NCI-H226 (cell line): ENCODE measurements at places on chromosomes 12 and 14.

- no peak for DNase-seq
Measured at GRCh38 chr12:28063355-28063880, 90.9 kb upstream of the PTHLH start.

- DNase-seq, result no peak
Measured at GRCh38 chr12:70468741-70469140, 102.7 kb downstream of the KCNMB4 start.

GRCh38 chr14:35416108-35416750 is 11.7 kb upstream of the NFKBIA start:
- DNase-seq, result no peak

GRCh38 chr14:51929166-51929565 is 60.2 kb upstream of the RTRAF start:
- no peak for DNase-seq

DNA sequence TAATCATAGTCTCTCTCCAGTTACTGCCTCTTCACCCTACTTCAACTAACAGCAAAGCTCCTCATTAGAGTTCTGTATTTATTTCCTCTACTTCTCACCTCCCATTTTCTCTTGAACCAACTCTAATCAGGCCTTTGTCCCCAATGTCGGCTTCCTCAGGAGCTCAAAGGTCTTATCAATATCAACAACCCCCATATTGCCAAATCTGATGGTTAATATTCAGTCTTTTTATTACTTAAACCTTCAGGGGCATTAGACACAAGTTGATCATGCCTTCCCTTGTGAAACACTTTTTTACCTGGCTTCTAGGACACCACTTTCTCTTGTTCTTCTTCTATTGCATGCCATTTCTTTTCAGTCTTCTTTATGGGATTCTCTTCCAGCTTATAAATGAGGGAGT is 509.0 kb downstream of the NELL2 start:
- DNase-seq, result no peak

DNA sequence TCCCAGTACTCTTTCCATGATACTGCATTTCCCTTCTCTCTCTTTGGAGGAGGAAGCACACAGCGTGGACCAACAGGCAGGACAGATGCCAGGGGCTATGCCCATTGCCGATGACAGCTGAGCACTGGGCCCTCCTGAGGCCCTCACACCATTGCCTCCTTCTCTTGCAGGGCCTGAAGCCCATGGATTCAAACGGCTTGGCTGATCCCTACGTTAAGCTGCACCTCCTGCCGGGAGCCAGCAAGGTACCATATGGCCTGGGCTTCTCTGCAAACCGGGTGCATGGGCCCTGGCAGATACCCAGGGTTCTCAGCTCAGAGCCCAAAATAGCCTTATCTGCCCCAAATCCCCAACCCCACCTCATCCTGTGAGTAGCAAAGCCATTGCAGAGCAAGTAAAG is 25.2 kb upstream of the OAS1 start:
- DNase-seq, result no peak

DNA sequence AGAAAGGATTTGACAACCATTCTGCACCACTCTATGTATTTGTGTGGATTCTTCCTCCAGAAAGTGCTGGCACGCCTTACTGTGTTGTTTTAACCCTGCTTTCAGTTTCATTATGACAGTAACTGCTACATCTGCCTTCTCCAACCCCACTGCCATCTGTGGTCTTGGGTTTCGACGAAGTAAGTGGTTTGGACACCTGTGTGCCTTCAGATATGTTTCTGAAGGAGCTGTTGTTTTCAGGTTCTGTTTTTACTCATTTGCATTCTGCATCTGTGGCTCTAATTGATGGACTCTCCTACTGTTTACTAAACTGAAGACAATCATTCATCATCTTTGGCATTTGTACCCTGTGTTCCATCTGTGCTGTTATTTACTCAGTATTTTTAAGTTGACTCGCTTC is 4.1 kb downstream of the TSHR start:
- DNase-seq, result no peak

GRCh38 chr12:130761537-130762318 is 45.6 kb upstream of the RIMBP2 start:
- DNase-seq, result no peak

DNA sequence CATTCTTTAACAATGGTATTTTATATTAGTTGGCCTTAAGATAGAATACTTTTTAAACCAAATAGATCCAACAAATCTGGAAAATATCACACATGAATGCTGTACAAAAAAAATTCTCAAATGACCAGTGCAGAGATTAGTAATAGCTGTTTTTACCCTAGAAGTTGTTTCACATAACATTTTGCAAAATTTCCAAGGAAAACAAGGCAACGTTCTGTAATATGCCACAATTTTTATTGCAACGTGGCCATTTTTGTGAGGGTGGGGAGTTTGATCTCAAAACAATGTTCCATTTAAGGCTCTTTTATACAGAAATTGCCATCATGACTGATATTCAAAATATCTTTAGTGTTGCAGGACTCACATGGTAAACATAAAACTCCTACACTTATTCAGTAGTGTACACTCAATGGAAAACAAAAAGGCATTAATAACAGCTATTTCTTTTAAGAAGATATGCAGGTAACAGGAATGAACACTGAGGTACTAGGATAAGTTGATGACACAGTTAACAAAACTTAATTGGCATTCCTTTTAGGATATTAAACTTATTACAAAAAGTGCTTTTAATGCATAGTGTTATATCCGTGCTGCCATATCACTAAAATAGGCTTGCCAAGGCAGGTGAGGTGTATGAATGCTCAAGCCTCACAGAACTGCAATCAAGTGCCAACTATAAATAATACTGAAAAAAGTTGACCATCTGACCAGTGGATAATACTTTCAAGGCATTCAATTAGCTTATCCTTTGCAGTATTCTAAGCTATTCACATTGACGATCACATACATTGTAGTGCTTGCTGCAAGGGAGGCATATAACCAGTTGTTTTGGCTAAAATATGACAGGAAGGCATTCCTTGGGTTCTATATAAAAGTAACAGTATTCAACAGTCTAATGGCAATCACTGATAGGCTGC is 2.3 kb downstream of the CFL2 start:
- DNase-seq, result no peak

DNA sequence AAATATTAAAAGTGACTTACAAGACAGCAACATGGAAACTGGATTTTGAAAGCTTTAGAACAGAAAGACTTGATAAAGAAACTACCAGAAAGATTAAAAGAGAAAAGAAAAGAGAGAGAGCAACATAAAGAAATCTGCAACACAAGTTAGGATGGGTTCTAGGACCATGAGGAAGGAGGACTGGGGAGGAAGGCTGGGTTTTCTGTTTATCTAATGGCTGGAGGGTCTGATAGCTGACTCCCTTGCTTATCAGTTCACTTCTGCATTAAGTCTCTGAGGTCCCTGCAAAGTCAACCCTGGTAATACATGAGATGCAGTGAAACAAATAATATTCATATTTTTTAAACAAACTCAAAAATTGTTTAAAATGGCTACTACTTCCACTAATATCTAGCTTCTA is 90.1 kb downstream of the RPAP3 start:
- no peak for DNase-seq

DNA sequence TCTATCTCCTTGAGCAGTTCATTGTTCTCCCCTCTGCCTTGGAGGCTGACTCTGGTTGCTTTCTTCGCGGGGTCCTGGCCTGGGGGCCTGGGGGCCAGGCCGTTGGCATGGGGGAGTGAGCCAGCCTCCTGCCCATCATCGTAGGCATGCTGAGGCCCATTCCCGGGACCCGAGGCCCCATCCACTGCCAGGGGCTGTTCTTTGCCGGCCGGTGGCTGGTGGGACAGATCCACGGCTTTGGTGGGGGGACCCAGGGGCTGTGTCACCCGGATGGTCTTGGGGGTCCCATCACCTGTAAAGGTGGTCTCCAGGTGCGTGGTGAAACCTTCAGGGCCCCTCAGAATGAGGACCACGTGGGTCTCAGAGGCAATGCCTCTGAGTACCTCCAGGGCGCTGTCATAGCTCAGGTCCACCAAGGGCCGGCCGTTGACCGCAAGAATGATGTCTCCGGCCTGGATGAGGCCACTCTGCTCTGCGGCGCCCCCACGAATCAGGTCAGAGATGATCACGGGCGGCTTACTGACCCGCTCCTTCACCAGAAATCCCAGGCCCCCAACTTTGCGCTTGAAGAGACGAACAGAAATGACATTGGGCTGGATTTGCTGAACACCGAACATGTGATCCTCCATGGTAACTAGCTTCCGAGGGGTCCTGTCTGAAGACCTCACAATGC is 30.8 kb downstream of the NOS1 start:
- DNase-seq, result no peak

DNA sequence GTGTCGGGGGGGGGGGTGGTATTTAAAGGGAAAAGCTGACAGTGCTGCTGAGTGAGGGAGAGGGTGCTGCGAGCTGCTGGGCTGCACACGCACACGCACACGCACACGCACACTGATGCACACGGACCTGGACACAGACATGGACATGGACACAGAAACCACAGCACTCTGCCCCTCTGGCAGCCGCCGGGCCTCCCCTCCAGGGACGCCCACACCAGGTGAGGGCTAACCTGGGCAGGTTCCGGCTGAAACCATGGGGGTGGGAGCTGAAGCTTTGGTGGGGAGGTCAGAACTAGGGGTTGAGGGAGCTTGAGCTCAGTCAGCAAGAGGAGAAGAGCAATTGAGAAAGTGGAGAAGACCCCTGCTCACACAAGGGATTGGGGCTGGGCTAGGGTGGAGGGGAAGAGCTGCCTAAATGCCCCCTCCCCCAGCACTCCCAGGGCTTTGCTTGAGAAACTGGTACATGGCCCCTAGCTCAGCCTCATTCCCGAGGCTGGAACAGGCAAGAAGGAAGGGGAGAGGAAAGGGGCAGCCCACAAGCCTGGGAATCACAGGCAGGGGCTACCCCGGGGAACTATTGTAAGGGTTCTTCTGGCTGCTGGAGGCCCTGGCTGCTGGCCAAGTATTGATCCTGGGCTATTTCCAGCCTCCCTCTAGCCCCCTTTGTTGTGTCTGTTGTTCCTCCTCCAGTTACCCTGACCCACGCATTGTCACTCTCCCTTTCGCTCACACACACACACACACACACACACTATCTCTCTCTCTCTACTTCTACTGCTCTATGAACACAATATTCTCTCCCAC is at the start of gene REM2:
TSS of gene REM2 (plus strand) at position 50 of the 804 bp plus-strand sequence. CDS start at position 116, 66 bp downstream.
- DNase-seq, result no peak

GRCh38 chr14:93078870-93079269 is 36.9 kb downstream of the ITPK1 start:
- DNase-seq, result no peak

DNA sequence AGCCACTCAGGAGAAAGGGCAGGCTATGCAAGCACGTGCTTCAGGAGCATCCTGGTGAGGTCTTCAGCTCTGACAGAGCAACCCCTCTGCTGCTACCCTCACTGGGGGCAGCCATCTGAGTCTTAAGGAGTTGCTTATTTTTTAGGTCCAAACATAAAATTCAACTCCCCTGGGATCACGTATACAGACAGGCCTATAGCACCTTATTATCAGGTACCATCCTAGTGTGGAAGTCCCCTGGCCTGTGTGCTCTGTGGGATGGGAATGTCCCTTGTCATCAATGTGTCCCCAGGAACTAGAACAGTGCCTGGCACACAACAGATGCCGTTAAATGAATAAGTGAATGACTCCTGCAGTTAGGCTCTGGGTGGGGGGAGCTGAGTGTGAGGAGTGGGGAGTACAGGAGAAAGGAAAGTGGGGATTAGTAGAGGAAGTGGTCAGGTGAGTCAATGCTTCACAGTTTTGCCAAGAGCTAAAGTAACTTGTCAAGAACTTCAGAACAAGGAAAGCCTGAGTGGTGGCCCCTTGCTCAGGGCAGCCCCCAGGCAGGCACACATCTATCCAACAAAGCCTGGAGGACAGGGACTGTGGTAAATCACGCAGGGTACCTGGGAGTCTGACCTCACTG is 33.5 kb downstream of the DAD1 start:
- DNase-seq, result peak; percentile 42
